ENCODE measurements at places on chromosomes 16 and 17.

GRCh38 chr16:72285324-72285723 is 113.4 kb upstream of the PMFBP1 start:
- DNase-seq: no peak

DNA sequence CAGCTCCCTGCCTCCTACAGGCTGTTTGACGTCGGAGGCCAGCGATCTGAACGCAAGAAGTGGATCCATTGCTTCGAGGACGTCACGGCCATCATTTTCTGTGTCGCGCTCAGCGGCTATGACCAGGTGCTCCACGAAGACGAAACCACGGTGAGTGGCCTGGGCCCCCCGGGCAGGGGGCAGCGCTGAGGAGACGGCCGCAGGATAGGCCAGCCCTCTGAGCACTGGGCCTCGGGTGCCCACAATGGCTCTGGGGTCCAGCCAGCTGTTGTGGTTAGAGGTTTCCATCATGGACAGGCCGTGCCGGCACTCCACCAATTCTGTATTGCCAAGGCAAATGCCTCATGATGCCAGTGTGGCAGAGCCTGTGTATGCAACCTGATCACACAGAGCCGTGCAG is 88.6 kb downstream of the AMFR start:
- DNase-seq: no peak

DNA sequence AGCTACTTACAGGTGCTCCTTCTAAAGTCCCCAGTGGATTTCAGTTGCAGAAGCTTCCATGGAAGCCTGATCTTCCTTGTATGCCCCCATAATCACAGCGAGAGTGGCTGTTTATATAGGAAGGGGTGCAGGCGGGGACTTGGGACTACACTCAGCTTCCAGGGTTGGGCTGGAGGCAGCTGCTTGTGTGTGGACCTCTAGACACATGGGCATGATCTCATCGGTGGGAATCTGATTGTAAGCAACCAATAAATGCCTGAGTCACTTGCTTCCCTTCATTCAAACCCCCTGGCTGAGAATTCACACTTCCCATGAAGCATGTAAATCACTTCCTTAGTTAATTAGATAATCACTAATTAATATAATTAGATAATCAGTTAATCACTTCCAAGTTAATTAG is 1.0 kb upstream of the KRT20 start:
- DNase-seq: no peak

GRCh38 chr16:80298676-80299075 is 242.1 kb upstream of the DYNLRB2 start:
- DNase-seq: no peak

- DNase-seq: no peak
Observed at GRCh38 chr17:39612291-39612894, 4.7 kb upstream of the NEUROD2 start.

DNA sequence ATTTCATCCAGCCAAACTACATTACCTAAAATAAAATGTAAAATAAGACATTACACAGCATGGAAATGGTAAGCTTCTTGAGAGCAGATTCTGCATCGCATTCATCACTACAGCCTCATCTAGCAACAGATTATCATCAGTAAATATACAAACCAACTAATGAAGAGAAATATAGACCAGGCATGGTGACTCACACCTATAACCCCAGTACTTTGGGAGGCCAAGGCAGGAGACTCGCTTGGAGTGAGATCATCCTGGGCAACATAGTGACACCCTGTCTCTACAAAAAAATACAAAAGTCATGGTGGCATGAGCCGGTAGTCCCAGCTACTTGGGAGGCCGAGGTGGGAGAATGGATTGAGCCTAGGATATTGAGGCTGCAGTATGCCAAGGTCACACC is 19.9 kb downstream of the NCBP3 start:
- DNase-seq: no peak

GRCh38 chr17:43389046-43389947 is 9.5 kb upstream of the ARL4D start:
- no peak for DNase-seq

DNA sequence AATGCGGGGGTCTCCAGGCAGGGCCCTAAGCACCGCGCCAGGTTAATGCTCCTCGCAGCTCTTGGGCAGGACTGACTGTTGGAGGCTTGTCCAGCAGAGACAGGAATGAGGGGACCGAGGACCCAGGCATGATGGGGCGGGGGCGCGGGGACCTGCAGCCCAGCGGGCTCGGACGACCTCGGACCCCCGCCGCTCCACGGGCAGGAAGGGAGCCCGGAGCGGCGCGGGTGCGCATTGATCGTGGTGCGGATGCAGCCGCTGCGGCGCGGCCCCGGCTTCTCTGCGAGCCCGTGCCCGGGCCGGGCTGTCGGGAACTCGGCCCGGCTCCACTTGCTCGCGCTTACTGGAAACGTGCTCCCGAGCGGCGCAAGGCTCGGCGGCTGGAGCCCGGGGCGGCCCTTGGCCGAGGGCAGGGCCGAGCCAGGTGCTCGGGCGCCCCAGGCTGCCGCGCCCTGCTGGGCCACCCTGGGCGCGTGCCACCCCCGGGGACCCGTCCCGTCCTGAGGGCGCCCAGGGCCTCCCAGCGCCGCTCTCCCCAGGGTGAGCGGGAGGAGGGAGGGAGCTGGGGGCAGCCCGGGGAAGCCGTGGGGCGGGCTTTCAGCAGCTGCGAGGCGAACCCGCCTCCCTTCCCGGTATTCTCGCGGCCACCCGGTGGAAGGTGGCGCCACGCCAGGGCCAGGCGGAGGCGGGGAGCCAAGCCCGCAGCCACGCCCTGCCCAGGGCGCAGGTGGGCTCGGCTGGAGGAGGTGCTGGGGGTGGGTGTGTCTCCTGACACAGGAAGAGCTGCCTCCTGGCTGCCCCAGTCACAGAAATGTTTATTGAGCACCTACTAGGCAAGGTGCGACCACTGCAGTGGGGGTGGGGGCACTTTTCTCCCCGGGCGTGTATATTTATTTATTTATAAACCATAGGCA is 45.9 kb downstream of the SOCS3 start:
- peak; percentile 82 for DNase-seq

DNA sequence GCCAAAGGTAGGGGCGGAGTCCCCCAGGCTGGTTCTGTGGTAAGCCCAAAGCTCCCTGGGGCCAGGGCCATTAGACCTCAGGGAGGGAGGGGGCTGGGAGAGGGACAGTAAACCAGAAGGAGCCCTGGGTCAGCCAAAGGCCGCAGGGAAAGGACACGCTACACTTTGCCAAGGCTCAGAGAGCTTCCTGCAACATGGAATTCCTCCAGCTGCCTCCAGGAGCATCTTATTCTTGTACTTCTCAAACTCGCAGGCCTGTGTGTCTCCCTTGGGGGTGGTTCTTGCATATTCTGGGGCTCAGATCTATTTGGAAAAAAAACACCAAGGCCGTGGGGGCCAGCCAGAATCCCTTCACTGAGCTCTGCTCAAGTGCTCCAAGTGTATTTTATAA is 25.1 kb downstream of the AKAP1 start:
- no peak for DNase-seq

GRCh38 chr17:6269478-6269877 is 165.4 kb downstream of the AIPL1 start:
- DNase-seq: peak; percentile 25

GRCh38 chr16:85612191-85612800 is 826 bp upstream of the GSE1 start:
- DNase-seq: no peak

DNA sequence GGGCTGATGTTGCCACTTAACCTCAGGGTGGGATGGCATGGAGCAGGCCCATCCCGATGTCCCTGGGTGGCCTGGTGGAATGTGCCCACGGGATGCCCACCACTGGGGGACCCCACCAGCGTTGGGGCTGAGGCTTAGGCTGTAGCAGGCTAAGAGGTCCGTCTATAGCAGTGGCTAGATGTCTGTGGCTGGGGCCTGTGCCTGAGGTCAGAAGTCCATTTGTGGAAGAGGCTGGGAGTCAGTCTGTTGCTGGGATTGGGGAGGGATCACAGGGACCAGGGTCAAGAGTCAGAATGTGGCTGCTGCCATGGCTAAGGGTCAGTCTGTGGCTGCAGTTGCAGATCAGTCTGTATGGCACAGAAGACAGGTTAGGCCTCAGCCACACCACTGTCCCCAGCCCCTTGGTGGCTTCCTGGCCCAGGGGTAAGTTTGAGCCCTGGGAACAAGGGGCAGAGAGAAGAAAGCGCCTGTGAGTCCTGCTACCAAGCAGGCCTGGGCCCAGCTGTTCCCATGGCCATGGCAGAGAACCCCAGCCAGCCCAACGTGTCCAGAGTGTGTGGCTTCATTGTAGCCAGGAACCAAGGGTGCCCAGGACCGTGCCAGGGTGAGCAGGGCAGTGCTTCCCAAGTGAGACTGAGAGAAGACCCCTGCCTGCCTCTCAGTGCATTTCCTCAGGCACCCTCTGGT is 35.7 kb downstream of the RAI1 start:
- no peak for DNase-seq
